ENCODE measurements at places on chromosomes 2 and 18.

GRCh38 chr2:239462671-239463506, 62.1 kb upstream of the HDAC4 start:
- DNase-seq = no peak

GRCh38 chr2:79437433-79438267, 75.2 kb upstream of the CTNNA2 start:
- no peak for DNase-seq

DNA sequence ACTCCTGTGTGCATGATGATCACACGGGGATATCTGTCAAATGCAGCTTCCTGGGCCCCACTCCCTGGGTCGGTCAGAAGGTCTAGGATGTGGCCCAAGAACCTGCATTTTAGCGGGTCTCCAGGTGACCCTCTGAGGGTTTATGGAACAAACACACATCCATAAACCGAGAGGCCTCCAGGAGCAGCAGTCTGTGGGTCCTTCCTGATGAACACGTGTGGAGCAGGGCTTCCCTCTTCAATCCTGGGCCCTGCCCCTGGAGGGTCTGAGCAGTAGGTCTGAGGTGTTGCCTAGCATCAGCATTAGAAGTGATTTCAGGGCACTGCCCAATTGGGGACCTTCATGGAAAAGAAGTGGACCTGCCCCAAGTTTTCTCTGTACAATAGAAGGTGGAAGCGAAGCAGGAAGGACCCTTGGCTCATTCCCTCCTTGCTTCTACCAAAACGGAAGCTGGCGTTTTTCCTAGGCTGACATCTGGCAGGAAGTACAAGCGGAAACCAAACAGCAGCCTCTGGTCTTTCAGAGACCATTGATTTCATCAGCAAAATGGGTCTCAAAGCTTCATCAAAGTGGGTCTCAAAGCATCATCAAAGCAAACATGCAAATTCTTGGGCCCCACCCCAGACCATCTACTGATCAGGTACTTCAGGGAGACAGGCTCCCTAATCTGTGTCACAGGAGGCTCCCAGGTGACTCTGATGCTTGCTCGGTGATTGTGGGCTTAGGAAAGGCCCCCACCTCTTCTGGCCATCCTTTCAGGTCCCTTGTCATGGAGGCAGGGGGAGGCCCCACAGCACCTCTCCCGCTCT, 30.7 kb downstream of the INO80C start:
- no peak for DNase-seq

- DNase-seq = no peak
These were observed 92.0 kb upstream of the BOD1L2 start for GRCh38 chr18:57054891-57055290.

DNA sequence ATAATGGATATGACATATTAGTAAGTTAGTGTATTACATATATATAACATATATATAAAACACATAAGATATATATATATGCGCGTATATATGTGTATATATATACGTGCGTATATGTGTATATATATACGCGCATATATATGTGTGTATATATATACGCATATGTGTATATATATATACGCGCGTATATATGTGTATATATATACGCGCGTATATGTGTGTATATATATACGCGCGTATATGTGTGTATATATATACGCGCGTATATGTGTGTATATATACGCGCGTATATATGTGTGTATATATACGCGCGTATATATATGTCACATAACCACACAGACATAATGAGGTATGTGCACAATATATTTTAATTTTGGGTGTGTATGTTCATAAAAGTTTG, 327.8 kb downstream of the MEIS1 start:
- no peak for DNase-seq

DNA sequence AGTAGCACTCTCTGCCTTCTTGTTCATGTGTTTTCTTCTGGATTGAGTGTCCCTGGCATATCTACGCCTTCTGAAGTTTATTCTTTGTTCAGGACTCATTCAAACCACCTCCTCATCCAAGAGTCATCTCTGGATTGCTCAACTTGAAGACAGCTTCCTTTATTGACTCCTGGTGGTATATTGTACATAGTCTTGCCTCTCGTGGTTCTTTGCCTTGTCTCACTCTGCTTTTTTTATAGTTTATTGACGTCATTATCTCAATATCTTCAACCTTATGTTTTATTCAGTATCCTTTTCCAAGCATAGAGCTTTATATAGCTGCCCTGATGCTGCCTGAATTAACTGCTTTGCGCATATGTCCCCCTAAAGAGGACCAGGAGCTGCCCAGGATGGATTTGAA, 161.7 kb downstream of the INSIG2 start:
- peak; percentile 64 for DNase-seq

DNA sequence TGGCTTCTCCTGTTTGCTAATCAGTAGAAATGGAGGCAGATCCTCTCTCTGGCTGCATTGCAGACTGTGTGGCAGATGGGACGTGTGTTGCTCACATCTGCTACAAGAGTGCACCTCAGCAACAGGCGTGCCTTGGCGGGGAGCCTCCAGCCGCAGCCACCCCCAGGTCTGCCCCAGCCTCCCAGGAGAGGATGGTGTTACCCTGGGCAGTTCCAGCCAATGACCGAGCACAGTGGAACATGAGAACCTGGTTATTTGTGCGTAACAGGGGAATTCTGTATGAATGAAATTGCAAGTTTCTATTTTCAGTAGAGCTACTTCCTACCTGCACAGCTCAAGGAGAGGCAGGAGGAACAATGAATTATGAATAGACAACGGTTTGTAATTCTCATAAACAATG, 130.6 kb upstream of the CBLN2 start:
- no peak for DNase-seq

GRCh38 chr18:395456-396250, 104.8 kb downstream of the COLEC12 start:
- DNase-seq = peak; percentile 89
